ENCODE measurements at places on chromosomes 7 and 10.

DNA sequence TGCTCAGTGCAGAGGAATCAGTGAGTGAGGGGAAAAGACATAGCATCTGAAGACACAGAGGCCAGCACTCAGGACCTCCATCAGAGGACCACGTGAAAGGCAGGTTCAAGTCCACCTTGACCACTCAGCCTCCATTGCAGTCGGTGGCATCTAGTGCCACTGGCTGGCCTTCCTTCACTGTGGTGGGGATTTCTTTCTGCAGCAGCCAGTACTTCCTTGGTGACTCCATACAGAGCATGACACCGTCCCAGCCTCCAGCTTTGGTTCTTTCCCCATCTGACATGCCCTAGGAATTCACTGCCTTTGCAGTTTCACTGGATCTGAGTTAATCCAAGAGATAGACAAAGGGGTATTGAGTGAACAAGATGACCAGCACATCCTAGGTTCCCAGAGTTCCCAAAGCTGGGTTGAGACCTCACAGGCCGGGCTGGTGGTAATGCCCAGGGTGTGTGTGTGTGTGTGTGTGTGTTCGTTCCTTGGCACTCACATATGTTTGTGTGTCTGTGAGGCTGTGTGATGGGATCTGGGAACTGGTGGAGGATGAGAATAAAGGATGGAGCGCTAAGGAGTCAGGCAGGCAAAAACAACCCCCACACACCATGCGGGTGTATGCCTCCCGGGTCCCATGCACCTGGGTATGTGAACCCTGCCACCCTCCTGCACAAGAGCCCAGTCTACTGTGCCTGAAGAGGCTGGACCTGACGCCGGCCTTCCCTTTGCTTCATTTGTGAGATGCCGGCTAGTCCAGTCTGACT lies 57.8 kb downstream of the SYPL1 start:
- no peak for DNase-seq

DNA sequence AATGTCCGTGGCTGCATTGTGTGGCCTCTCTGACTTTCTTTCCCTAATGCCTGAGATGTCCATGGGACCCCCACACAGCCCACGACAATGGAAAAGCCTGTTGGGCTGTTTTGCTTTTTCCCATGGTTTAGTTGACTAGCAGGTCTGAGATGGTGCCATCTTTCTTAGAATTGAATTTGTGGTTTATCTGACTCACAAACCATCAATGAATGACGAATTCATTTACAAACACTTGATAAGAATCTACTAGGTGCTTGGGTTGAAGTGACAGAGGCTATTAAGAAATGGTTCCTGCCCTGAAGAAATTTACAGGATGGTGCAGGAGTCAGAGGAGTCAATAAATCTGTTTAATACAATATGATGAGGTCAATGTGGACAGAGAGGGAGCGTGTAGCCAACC lies 75.4 kb downstream of the OTUD1 start:
- DNase-seq, result no peak

DNA sequence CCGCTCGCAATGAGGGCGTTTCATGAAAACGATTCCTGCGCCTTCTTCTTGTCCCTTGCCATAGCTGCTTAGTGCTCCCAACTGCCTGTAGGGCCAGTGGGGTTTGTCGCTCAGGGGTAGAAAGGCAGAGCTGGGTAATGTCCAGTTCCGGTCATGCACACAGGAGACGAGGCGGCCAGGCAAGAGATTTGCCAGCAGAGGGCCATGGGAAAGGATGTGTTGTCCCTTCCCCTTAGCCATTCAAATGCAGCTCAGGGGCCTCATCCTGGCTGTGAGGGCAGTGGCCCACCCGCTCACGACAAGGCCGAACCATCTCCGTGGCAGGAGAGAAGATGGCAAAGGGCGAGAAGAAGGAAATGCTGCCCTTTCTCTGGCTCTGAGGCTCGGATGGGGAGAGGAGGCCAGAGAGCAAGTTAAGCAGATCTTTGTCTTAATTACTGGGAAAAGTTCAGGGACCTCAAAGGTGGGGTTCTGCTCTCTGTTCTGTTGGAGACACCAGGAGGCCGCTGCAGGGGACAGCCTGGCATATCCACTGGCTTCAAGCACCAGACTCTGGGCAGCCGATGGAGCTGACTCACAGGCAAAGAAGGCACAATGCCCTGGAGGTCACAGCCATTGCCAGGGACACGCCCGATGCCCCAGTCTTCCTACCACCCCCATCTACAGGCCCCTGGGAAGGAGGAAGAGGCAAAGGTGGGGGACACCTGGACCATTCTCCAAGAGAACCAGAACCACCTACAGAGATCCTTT lies 534.8 kb upstream of the MGMT start:
- no peak for DNase-seq

GRCh38 chr10:6201516-6201975 lies 1.2 kb upstream of the PFKFB3 start:
- peak; percentile 60 for DNase-seq

- DNase-seq, result no peak
Measured at GRCh38 chr7:137696376-137696775, 150.4 kb downstream of the DGKI start.

DNA sequence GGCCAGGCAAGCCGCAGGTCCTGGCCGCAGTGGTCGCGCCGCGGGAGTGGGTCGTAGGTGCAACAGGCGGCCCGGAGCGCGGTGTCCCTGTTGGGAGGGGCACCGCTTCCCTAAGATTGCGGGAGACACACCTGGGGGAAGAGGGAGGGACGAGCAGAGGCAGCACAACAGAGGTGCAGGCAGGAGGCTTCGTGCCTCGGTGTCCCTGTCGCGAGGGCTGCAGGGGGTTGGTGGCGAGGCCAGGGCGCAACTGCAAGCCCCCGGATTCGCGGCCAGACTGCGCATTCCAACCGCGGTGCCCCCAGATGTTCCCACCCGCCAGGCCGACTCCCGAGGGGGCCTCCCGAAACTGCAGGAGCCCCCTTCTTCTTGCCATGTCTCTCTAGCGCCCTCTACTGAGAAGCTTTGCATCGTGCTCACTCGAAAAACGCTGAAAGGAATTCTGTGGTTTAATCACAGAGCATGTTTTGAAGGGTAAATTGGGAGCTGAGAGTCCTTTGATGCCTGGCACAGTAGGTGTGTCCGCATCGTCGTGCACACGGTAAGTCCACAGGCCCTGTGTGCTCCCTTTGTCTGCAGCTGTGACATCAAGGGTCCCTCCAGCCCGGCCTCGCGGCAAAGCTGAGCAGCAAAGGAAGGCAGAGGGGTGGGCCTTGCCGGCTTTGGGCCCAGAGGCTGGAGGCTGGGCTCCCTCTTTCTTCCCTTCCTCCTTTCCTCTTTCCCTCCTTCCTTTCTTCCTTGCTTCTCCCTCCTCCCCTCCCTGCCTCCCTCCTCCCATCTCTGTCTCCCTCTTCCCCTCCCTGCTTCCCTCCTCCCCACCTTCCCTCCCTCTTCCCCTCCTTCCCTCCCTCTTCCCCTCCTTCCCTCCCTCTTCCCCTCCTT lies 6.2 kb upstream of the MBL2 start:
- no peak for DNase-seq

GRCh38 chr7:121941830-121942229 lies 68.9 kb downstream of the PTPRZ1 start:
- no peak for DNase-seq

DNA sequence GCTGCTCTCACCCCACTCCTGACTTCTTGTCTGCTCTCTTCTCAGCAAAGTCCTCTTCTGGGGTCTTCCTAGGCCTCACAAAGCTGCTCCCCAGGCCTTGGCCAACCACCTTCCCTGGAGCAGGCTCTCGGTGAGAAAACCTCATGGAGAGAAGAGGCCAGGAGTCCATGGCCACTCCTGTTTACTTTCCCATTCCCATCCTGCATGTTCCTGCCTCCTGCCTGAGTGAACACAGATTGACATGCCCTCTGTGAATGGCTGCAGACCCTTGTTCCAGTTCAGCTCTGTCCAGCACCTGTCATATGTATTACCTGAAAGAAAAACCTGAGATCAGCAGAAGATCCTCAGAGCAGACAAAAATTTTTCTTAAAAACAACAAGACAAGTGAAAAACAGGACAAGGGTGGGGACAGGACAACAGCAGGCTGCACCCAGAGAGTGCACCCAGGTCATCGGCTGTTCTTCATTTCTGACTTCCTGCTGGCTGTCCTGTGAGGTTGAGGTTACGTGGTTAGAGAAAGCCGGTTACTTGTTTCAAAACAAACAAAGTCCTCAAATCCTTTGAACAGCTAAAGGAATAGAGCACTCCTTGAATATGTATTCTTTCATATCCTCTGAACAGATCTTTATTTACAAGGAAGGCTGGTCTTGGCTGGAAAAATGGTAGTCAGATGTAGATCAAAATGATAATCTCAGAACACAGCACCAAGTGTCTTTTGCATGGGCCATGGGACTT lies 34.0 kb upstream of the DLD start:
- DNase-seq, result no peak
